ENCODE measurements at places on chromosomes 16 and 17.

- no peak for DNase-seq
Measured at GRCh38 chr17:29150161-29150560, 30.0 kb downstream of the MYO18A start.

DNA sequence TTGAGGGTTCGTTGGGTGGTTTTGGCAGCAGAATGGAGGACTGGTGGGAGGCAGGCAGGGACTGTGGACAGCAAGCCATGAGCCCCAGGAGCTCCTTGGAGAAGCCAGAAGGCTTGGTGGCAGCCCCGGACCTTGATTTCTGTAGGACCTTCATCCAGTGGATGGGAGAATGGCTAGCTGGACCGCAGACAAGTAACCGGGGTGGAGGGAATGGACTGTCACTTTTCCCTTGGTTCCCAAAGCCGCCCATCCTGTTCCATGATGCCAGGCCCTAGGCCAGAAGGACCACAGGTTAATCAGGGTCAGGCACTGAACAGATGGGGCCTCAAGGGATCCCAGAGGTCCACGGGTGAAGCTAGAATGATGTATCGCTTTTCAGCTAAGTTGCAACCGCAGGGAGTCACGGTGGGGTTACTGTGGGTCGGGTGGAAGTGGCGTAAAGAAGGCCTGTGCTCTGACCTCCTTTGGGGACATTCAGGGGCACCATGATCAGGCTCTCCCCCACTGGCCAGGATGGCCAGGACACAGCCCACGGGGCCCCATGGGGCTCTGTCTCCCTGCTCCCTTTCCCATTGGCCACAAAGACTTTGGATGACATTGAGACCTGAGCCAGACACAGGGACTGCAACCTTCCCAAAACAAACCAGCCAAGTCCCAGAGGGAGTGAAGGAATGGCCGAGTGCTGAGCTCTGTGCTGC is 66.9 kb upstream of the MRTFB start:
- DNase-seq = no peak

- DNase-seq = peak; percentile 81
Measured at GRCh38 chr16:788399-789126, at the start of gene CHTF18. Gene CHTF18 (plus strand): TSS chr16:788620. CDS start chr16:788685, 65 bp downstream.

GRCh38 chr17:52841971-52842370 is 683.5 kb upstream of the CA10 start:
- DNase-seq = no peak

GRCh38 chr17:17341452-17341851 is 38.3 kb downstream of the NT5M start:
- no peak for DNase-seq

GRCh38 chr16:84507011-84507982 is 2.8 kb upstream of the MEAK7 start:
- no peak for DNase-seq

GRCh38 chr16:6573577-6573976 is 759.1 kb upstream of the RBFOX1 start:
- no peak for DNase-seq
